Activated CD8-positive, alpha-beta T cell treated with anti-CD3 and anti-CD28 coated beads, Interleukin-2, amount 10 ng/mL, durations not matched to agents 7 days and 5 days (primary cell): ENCODE measurements at places on chromosomes 5 and 9. TPM values are rescaled to one million over a fixed set of nuclear protein-coding genes. Genes with fewer than 3 reads are reported as not detected.

GRCh38 chr9:4106081-4106759 is 193.6 kb downstream of the GLIS3 start:
- no peak for DNase-seq

DNA sequence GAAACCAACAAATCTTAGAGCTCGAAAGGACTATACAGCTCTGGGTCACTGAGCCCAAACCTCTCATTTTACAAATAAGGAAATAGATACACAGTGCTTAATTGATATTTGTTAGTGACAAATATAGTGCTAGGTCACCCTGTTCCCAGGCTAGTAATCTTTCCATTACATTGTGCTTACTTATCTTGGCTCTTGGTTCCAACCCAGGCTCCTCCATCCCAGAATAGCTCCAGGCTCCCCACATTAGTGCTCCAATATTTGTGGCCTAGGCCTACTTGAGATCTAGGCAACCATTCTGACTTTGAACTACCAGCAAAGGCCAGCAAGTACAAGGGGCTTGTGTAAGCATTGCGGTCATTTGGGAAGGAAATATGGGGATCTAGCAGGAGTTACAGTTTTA is 21.7 kb upstream of the SUB1 start:
- DNase-seq, result no peak

The TRIM36 gene
- 0.24 TPM for total RNA-seq

DNA sequence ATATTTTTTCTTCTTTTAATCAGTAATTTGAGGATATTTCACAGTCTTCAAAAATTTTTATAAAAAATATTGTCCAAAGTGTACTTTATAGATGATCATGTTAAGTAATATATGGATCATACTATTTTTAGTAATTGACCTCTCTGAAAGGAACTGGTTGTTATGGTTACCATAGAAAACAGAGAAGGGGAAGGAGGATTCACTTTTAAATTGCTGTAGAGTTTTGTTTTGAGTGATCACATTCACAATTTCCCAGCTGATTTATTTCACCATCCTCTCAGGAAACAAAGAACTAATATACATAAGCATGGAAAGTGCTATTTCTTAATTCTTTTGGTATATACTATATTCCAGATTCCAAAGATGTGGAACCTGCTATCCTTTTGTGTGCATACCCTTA is 56.5 kb upstream of the NREP start:
- DNase-seq, result no peak

The DMRTA1 gene
- total RNA-seq, result not detected
